ENCODE measurements at places on chromosomes 11 and 22.

GRCh38 chr11:23944923-23945322, 551.9 kb upstream of the LUZP2 start:
- H3K4me3 ChIP-seq = no peak overlapping the region
- DNase-seq = no peak
- no peaks in the 10 kb centered on the region for H3K36me3 ChIP-seq
- no peaks in the 10 kb centered on the region for H3K27me3 ChIP-seq

DNA sequence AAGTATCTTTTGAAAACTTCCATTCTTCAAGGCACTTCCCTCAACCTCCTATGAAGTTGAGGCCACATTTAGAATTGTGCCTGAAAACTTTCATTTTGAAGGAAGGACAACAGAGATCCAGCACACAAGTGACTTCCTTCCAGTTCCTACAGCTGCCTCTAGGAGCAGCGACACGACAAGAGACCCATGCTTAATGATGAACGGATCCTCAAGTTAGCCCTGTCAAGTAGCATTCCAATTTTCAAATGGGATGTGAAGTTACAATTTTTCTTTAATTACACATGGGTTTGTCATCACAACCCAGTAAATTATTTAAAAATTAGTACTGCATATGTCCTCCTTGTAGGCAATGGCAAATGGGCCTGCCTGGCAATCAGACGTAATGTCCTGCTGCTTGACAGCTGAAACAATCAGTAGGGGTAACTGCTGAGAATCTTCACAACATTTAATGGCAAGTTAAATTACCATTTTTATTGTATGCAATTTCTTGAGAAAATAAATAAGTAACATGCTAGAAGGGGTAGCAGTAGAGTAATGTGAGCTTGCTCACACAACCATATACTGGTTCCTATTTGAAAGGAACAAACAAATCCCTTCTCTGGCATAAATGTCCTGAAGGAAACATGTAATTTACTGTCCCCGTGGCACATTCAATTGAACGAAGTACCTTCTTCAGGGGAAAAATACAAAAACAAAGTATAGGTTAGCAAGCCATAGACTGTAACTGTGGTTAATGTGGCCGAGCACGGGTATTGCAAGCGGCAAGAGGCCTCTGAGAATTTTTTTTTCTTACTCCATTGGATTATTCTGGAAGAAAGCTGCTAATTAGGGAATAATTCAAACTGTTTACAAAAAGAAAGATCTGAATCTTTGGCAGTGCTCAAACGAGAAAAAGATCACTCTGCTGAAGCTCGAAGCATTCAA, 288.3 kb downstream of the CADM1 start:
- H3K27me3 ChIP-seq = no peaks in the 10 kb centered on the region
- no peak overlapping the region for H3K4me3 ChIP-seq
- no peaks in the 10 kb centered on the region for H3K36me3 ChIP-seq
- no peak for DNase-seq
- H3K27ac ChIP-seq = no peak overlapping the region

GRCh38 chr11:10486161-10486840, 31.2 kb downstream of the AMPD3 start:
- DNase-seq = no peak
- peaks cover 70% of the 10 kb centered on the region for H3K36me3 ChIP-seq
- H3K27me3 ChIP-seq = no peaks in the 10 kb centered on the region

DNA sequence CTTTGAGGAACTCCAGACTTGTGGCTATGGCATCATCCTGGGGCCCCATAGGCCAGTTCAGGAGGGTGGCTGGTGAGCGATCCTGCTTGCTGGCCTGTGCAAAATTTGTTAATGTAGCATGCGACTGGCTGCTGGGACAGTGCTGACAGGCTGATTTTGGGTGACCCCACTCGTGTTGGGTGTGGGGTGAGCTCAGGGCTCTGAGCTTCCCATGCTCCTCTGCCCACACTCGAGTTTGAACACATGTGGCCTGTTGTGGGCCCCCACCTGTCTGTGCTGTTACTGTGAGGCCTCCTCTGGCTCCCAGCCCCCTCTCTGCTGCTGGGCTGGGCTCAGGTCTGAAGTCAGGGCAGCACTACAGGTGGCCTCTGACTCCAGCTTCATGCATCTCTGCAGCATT, 64.4 kb upstream of the MYEOV start:
- no peaks in the 10 kb centered on the region for H3K4me1 ChIP-seq
- H3K4me3 ChIP-seq = no peak overlapping the region
- no peak overlapping the region for H3K27ac ChIP-seq

GRCh38 chr22:22771696-22772377, 115.8 kb upstream of the IGLL5 start:
- H3K27me3 ChIP-seq = peaks cover 24% of the 10 kb centered on the region
- no peak overlapping the region for H3K27ac ChIP-seq
- no peak for DNase-seq
- H3K4me1 ChIP-seq = no peaks in the 10 kb centered on the region

DNA sequence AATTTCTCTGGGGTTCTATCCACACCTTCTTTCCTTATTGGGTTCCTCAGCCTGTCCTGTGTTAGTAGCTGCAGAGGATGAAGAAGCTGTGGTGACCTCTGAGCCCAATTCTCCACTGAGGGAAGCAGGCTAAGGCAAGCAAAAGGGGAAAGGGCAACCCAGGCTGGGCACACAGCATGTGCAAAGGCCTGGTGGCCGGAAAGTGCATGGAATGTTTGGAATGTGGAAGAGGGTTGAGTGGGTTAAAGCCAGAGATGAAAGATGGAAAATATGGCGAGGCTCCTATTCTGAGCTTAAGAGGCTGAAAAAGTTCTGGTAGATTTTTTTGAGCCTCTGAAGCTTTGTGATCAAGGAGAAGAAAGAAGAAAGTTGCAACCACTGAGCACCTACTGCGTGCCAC, 247.1 kb downstream of the MIAT start:
- no peak overlapping the region for H3K4me3 ChIP-seq
- no peaks in the 10 kb centered on the region for H3K4me1 ChIP-seq
- no peak for DNase-seq
- H3K36me3 ChIP-seq = no peaks in the 10 kb centered on the region
- no peak overlapping the region for H3K27ac ChIP-seq

DNA sequence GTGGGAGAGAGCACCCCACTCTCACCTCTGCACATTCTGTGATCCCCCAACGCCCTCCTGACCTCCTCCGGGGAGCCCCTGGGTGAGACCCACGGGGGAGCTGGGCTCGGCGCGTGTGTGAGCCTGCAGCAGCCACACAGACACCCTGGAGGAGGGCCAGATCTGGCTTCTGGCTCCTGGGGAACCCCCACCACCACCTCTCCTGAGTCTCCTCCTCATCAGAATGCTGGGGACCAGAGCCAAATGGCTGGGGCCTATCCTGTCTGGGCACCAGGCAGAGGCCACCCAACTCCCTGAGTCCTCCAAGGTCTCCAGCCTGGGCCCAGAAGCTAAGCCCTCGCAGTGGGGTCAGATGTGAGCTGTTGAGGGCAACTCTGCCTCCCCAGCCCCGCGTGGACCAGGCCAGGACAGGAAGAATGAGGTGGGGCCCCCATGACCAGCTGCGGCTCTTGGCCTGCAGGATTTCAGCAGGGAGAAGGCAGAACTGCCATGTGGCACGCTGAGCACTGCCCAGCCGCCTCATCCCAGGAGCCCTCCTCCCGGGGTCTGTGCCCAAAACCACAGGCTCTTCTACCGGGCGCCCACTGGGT, 5.5 kb upstream of the PIM3 start:
- no peak overlapping the region for H3K4me3 ChIP-seq
- H3K36me3 ChIP-seq = no peaks in the 10 kb centered on the region
- H3K4me1 ChIP-seq = peaks cover 3% of the 10 kb centered on the region
- no peaks in the 10 kb centered on the region for H3K27me3 ChIP-seq

- no peaks in the 10 kb centered on the region for H3K4me1 ChIP-seq
- H3K36me3 ChIP-seq = peaks cover 3% of the 10 kb centered on the region
- no peak overlapping the region for H3K4me3 ChIP-seq
- no peak for DNase-seq
Measured at GRCh38 chr11:63710476-63711217, 29.3 kb downstream of the RTN3 start.

GRCh38 chr11:13776134-13776815, 107.8 kb downstream of the FAR1 start:
- H3K4me3 ChIP-seq = no peak overlapping the region
- H3K4me1 ChIP-seq = no peaks in the 10 kb centered on the region
- H3K36me3 ChIP-seq = no peaks in the 10 kb centered on the region
- no peaks in the 10 kb centered on the region for H3K27me3 ChIP-seq

DNA sequence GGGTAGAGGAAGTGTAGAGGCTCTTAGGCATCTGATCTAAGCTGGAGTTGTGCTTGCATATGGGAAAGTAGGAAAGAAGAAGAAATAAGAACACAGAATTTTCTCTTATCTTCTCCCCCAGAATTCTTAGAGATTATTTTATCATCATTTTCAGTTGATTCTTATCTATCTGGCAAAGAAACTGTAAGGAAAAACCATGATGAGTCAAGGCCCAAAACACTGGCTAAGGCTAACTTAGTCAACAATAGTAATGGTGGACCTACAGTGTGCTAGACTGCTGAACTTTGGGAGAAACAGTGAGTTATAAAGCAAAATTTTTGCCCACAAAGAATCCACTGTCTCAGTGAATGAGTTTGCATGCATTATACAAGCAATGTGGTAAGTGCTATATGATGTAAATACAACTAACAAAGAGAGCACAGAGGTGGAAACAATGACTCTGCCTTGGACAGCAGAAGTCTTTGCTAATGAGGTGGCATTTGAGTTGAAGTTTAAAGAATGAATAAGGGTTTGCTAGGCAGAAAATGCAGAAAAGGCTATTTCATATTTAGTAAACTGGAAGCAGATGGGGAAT, 344.5 kb upstream of the PLET1 start:
- no peak for DNase-seq
- H3K36me3 ChIP-seq = no peaks in the 10 kb centered on the region
- no peak overlapping the region for H3K27ac ChIP-seq
- H3K4me3 ChIP-seq = no peak overlapping the region
- H3K27me3 ChIP-seq = no peaks in the 10 kb centered on the region

Measured in thymus (tissue), 14 donors.